SIG-M5 (cell line): ENCODE measurements at places on chromosomes 5 and 9.

- DNase-seq = peak; percentile 86
These were observed 51.4 kb downstream of the PFDN1 start for GRCh38 chr5:140251527-140251973.

- no peak for DNase-seq
These were observed 10.4 kb upstream of the CEP120 start for GRCh38 chr5:123433596-123433995.

- no peak for DNase-seq
These were observed 158.9 kb downstream of the ADAMTSL1 start for GRCh38 chr9:18632632-18633403.

- no peak for DNase-seq
These were observed 53.8 kb downstream of the HRH2 start for GRCh38 chr5:175711472-175712312.

DNA sequence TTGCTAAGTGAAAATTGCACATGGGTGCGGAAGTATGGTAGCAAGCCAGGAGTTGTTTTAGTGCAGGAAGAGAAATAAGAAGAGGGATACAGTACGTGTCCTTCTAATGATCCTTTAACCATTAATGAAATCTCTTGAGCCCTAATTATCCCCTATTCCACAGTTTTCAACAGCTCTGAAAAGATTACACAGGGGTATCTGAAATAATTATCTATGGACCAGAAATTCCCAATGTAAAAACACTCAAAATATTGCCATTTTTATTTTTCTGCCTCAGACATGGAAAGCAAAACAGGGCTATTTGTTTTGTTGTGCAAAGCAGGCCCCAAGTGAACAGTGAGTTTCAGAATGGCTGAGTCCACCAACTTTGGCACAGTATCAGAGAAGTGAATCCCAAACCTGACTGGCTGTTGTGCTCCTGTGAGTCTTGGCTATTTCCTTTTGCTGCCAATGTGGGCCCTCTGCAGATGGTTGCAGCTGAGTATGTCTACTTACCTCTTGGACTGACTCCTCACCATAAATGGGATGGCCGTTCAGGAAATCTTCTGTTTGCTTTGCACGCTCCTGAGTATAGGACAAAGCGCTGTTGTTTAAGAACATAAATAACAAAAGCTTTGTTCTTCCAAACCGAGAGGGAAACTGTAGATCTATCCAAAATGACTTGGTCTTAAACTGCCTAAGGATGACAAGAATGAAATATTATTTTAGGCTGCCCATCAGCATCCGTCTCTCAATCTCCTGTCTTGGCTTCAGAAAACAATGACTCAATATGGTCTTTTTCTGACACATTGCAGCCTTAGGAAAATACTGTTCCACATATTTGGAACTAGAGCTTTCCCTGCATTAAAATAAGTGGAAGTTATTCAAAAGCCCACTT lies 204.1 kb downstream of the DEPDC1B start:
- no peak for DNase-seq

GRCh38 chr5:152393441-152393840 lies 11.6 kb downstream of the NMUR2 start:
- no peak for DNase-seq

- DNase-seq = no peak
These were observed 13.4 kb downstream of the ELOVL7 start for GRCh38 chr5:60830581-60831127.

DNA sequence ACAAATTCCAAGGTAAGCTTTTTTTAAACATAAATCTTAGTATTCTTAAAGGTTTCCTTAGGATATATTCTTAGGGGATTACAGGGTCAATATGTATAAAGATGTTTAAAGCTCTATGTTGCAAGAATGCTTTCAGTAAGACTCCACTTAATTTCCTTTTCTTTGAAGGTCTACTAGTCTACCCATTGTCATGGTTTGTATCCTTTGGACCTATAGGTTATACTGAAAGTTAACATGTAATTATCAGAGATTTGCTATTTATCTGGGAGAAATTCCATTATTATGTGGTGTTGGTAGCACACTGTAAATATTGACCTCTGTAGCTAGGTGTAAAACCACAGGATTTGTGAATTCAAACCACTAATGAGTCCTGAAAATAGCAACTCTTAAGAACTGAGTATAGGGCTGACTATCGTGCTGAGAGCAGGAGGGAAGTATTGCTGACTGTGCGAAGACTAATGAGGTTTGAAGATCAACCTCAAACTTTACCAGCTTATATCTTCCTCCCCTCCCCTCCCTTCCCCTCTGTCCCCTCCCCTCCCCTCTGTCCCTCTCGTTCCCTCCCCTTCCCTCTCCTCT lies 85.6 kb downstream of the GADD45G start:
- DNase-seq = no peak

GRCh38 chr5:134209477-134210245 lies 16.2 kb downstream of the PPP2CA start:
- DNase-seq = no peak

DNA sequence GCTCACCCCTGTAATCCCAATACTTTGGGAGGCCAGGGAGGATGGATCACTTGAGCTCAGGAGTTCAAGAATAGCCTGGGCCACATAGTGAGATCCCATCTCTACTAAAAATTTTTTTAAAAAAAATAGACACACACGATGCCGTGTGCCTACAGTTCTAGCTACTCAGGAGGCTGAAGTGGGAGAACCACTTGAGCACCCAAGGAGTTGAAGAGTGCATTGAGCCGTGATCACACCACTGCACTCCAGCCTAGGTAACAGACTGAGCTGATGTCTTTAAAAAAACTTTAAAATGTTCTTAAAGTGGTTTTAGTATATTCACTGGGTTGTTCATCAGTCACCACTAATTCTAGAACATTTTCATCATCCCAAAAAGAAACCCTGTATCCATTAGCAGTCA lies 51.9 kb upstream of the RNF38 start:
- no peak for DNase-seq

GRCh38 chr5:178641711-178642110 lies 14.9 kb upstream of the CLK4 start:
- no peak for DNase-seq

DNA sequence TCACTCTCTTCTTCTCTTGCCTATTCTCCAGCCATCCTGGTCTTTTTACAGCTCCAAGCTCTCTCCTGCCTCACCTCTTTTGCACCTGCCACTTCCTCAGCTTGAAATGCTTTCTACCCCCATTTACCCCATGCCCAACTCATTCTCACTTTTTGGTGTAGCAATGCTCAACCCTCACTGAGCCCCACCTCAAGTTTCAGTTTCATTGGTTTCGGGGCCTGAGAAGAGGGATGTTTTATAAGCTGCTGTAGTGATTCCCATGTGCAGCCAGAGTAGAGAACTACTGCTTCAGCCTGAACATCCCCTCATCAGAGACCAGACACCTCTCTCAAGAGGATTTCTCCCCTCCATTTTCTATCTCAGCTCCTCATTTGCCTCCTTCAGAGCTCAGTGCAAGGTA lies 45.2 kb upstream of the FYB1 start:
- no peak for DNase-seq

DNA sequence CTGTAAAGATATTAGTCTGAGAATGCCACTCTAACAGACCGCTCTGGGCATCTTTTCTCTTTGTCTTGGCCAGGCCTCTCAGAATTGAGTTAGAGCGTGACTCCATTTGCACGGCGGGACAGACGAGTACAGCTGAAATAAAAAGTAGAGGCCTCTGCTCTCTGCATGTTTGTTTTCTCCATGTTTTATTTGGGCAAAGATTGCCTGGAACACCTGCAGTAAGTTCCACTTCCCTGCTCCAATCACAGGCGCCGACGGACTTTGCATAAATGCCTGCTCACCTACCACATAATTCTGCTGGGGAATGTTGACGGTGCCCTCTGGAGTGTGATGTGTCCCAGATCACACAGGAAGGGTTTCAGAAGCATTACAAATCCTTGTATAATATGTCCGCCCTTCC lies 10.6 kb downstream of the SPOCK1 start:
- no peak for DNase-seq

DNA sequence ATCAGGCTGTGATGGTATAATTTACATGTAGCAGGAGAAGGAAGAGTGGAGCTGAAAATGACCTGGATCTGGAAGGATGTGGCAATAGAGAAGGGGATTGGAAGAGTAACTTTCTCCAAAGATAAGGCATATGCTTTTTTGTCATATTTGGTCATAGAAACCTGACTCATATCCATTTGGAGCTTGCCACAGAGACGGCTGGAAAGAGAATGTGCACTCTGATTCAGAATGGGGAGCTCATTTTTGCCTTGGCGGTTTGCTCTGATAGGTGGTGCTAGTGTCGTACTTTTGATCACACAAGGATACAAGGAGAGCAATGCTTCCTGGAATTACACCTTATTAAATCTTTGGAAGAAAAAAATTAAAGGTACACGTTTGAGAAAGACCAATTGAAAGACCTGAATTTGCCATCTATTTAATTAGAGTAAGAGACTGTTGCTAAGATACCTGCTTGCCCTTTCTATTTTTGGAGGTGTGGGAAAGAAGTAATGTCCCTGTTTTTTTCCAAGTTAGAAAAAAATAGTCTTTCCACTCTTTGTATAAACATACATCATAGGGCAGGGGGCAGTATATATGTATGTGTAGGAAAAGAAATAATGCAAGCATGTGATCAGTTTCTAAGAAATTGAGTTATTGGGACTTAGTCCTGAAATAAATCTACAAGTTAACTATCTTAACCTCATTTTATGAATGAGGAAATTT lies 5.4 kb downstream of the LSM11 start:
- no peak for DNase-seq

GRCh38 chr9:127870887-127871286 lies 6.6 kb downstream of the AK1 start:
- DNase-seq = no peak

- DNase-seq = peak; percentile 99
These were observed 98.8 kb upstream of the BASP1 start for GRCh38 chr5:17118631-17119030.

- DNase-seq = no peak
These were observed 50.8 kb downstream of the TSPAN17 start for GRCh38 chr5:176697934-176698538.

DNA sequence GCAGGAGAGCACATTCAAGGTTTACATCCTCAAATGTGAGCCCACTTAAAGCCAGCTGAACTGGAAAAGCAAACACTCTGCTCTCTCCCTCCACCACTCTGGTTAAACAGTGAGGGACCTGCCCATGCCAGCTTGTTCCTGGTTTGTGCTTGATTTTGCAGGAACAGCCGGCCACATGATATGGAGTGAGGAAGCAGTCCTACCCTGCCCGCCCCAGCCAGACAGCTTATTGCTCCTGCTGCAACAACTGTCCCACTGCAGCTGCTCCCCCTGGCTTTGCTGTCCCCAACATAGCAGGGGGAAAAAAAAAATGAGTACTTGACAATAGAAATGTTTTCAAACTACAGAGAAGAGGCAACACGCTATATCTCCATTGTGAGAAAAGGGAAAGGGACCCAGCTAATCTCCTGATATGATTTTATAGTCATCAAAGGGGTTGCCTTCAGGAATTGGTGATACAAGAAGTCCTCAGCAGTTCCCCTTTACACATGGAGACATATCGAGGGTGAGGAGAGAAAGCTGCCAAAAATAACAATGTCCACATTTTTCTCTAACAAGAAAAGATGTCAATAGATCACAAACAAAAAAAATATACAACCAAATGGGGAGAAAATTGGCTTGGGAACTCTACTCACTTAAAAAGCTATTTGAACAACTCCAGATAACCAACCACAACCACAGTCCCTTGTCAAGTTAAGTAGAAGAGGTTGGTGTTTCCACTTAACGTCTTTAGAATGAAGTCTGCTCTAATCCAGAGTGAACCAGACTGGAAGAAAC lies 4.6 kb downstream of the MYO10 start:
- no peak for DNase-seq

GRCh38 chr5:115816226-115817081 lies at the start of gene CDO1:
TSS of gene CDO1 (minus strand) at chr5:115816659. CDS start at chr5:115816397, 262 bp downstream.
- no peak for DNase-seq

GRCh38 chr5:95884017-95884325 lies 61.4 kb upstream of the GLRX start:
- no peak for DNase-seq

DNA sequence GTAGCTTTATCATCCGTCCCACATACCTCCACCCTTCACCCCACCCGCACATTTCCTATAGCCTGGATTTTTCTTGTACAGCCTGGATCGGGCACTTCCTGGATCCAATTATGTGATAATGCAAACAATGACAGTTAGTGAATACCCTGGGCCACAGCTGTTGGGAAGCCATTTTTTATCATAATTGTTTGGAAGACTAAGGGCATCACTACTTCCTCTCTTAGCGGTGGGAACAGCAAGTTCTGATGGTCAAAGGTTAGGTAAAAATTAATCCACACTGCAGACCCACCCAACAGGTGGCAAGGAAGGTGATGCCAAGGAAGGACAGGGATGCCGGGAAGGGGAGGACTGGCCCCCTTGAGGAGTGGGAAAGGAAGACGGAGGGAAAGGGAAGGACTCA lies 183.7 kb downstream of the SAXO1 start:
- DNase-seq = no peak

DNA sequence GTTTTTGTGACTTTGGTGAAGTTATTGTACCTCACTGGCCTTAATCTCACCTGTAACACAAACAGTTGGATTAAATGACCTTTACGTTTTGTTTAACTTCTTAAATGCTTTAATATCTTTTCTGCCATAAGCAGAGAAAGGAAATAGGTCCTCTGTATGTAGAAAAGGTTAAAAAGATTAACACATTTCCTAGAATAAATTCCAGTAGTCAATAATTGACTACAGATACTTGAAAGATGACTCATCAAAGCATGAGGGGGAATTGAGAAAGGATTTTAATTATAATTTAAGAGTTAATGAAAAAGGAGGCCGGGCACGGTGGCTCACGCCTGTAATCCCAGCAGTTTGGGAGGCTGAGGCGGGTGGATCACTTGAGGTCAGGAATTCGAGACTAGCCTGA lies 35.8 kb upstream of the CMYA5 start:
- no peak for DNase-seq

- DNase-seq = no peak
These were observed 179.0 kb downstream of the ROR2 start for GRCh38 chr9:91771027-91771426.

- no peak for DNase-seq
These were observed 31.0 kb downstream of the PCDHGC5 start for GRCh38 chr5:141519605-141520565.

DNA sequence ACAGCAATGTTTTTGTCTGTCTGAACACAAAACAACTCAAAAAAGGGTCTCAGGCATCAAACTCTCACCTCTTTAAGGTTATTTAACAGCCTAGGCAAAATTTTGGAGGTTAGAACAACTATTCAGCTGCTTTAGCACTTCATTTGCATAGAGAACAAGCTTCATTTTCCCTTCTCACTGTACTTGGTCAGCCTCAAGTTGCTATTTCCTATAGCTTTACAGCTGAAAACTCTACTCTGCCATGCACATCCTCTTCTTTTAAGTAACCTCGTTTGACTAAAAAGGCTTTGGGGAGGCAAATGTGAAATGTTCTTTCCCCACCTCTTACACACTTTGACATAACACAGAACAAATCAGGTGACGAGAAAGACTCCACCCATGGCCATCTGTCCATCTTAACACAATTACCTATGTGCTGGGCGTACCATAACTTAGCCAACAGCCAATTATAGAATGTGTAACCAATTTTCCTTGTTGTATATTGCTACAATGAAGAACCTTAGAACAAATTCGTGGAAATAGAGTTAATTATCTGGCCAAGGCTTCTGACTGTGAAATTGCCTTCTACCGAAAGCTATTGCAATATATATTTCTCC lies 195.7 kb downstream of the DCP2 start:
- no peak for DNase-seq
